Globus pallidus (tissue), 1 donor: ENCODE measurements at places on chromosomes 7 and 10.

- no peak for DNase-seq
Measured at GRCh38 chr10:89069589-89069988, 79.0 kb downstream of the FAS start.

DNA sequence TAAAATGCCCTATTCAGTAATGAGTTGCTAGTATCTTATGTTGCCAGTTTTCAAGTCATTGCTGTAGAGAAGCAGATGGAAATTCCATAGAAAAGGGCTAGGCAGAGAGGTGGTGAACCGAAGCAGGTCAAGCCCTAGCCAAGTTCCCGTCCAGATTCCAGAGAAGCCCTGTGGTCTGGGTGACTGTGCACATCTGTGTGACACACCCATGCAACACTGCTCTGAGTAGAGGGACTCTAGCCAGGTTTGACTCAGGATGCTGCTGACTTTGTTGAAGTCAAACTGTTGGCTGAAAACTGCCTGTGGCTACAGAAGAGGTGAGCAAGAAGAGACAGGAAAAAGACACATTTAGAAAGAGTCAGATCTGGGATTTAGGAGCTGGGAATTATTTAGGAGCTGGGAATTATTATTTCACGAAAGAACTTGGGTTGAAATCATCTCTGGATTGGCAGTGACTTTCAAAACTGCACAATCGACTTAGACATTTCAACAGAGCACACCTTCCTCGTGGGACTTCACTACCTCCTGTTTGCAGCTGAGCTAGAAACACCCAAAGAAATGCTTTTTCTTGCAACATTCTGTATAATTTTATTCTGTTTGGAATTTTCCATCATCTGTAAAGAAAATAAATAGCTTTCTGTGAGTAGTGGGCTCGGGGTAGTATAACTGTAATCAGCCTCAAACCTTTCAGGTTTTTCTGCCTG, 149.1 kb upstream of the PRKCQ start:
- DNase-seq, result no peak

- DNase-seq, result no peak
Measured at GRCh38 chr7:44288811-44289340, 36.5 kb downstream of the CAMK2B start.

DNA sequence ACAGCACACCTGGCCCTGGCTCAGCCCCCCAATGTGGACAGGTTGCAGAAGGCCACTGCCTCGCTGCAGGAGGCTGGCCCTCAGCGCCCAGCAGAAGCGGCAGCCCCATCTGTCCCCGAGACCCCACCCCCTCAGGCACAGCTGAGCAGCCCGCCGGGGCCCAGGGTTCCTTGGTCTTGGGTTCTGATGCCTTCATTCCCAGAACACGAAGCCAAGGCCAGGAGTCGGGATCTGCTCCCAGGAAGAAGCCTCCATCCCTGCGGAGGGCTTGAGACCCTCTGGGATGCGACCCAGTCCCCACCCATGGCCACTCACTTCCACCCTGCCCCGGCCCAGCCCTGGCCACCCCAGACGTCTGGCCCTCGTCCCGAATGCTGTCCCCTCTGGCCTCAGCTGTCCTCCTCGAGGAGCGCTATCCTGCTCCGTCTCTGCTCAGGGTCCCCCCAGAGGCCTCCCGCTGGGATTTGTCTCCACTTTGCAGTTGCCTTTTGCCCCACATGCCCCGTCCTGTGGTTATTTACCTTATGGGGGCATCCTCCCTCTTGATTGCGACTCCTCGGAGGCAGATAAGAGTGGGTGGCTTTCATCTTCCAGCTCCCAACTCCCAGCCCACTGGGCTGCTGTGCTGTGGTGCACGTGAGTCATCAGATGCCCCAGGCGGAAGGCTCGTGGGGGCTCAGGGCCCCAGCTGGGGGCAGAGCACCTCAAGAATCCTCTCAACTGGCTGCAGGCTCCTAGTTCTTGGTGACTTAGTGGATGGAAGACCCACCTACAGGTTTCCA, 97.5 kb downstream of the MKI67 start:
- no peak for DNase-seq

- DNase-seq, result no peak
Measured at GRCh38 chr10:5092848-5093790, 1.1 kb upstream of the AKR1C3 start.

- no peak for DNase-seq
Measured at GRCh38 chr7:141872931-141873330, 31.6 kb upstream of the PRSS37 start.

DNA sequence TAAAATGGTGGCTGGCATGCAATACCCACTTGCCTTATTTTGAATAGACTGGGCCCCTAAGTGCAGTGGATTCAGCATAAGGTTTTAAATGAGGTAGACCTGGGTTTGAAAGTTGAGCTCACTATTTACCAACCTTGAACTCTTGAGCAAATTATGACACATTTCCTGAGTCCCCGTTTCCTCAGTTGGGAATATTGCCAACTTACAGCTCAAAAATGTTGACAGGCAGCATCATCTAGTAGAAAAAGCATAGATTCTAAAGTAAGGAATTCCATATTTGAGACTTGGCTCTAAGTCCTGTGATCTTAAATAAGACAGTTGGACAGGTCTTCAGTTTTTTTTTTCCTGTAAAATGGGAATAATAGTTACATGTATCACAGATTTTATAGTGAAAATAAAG, 305.5 kb downstream of the ACTR3B start:
- no peak for DNase-seq

- DNase-seq, result no peak
Measured at GRCh38 chr7:150979713-150980390, 1.7 kb upstream of the KCNH2 start.

- no peak for DNase-seq
Measured at GRCh38 chr7:2049111-2049781, 183.5 kb downstream of the MAD1L1 start.

DNA sequence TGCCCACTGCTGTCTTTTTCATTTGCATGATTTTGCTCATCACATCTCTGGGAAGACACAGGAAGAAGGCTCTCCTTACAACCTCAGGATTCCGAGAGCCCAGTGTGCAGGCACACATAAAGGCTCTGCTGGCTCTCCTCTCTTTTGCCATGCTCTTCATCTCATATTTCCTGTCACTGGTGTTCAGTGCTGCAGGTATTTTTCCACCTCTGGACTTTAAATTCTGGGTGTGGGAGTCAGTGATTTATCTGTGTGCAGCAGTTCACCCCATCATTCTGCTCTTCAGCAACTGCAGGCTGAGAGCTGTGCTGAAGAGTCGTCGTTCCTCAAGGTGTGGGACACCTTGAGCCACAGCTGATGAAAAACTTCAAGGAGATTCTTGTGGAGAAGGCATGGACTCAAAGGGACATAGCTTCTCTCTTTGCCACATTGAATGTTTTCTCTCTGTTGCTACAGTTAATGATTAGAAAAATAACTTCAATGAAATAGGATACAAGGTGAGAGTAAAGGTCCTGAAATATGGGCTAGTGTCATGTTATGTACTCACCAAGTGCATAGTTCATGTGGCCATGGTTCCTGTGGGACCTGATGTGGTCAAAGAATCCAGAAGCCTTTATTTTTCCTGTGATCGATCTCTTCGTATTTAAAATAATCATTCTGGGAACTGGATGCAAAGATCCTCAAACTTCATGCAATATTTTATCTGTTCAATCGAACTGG, 970 bp downstream of the TAS2R60 start:
- DNase-seq, result no peak

GRCh38 chr10:54469587-54470323, 331.3 kb downstream of the PCDH15 start:
- no peak for DNase-seq

DNA sequence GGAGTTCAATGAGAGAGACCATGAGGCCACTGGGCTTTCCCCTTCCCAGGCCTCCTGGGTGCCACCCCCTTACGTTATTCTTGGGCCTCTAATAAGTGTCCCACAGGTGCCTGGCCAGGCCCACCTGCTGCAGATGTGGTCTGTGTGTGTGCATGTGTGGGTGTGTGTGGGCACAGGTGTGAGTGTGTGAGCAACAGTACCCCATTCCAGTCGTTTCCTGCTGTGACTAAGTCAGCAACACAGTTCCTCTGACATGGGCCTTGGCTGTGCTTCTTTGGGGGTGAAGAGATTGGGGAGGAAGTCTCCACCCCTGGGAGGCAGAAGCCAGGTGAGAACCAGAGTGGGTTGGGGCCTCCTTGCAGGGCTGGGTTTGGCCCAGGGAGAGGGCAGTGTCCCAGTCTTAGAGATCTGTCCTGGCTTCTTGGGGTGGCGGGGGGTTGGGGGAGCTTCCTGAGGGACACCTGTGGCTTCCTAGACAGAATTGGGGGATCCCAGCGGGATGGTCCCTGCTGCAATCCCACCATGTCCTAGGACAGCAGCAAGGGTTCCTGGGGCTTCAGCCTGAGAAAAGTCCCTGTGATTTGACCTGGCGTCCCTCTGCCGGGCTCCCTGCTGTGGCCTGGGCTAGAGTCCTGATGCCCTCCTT, 4.1 kb upstream of the PILRB start:
- DNase-seq, result no peak

- DNase-seq, result no peak
Measured at GRCh38 chr7:93958651-93959050, 37.1 kb downstream of the GNG11 start.

- no peak for DNase-seq
Measured at GRCh38 chr10:119337223-119337622, 129.9 kb downstream of the GRK5 start.

GRCh38 chr10:45444022-45444421, 70.0 kb downstream of the ALOX5 start:
- DNase-seq, result no peak

GRCh38 chr10:112948196-112948595, 1.9 kb upstream of the TCF7L2 start:
- no peak for DNase-seq

- no peak for DNase-seq
Measured at GRCh38 chr10:72924351-72924750, 30.3 kb downstream of the PLA2G12B start.

DNA sequence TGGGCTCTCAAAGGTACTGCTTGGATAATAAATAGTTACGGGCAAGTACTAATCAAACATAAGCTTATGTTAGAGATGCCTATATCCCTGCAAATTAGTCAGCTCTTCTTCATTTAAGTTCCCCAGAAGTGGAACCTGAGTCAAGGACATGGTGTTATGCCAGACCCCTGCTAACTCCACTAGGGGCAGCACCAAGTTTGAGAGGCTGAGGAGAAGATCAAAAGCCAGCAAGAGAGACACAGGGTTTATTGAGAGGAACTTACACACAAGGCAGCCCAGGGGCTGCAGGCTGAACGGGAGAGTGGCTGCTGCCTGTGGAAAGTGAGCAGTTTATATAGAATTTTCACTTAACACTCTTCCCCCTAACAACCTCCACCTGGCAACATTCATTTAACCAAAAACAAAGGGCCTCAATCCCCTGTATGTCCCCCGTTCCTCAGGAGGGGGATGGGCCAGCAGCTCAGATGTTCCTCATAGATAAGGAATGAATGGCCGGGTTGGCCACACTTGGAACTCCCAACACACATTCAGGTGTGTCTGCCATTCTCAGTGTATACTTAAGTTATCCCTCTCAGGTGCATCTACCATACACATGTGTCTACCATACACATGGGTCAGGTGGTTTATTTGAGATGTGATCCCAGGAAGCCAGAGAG, 62.6 kb upstream of the GHITM start:
- DNase-seq, result no peak

DNA sequence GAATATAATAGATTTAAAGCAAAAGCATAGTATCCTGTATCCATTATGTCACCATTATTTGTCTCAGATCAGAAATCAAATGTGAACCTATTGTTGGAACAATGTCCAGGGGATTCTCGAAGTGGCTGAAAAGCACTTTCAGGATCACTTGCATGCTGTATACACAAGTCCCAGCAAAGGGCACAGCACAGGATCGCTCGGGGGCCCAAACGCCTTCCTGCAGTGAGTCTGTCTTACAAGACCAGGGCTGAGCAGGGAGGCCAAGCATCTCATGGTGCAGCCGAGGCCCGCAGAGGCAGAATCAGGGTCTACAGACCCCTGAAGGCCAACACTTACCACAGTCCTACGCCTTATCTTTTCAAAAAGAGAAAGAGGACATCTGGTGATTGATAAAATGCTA, 92.3 kb downstream of the TNS3 start:
- no peak for DNase-seq

DNA sequence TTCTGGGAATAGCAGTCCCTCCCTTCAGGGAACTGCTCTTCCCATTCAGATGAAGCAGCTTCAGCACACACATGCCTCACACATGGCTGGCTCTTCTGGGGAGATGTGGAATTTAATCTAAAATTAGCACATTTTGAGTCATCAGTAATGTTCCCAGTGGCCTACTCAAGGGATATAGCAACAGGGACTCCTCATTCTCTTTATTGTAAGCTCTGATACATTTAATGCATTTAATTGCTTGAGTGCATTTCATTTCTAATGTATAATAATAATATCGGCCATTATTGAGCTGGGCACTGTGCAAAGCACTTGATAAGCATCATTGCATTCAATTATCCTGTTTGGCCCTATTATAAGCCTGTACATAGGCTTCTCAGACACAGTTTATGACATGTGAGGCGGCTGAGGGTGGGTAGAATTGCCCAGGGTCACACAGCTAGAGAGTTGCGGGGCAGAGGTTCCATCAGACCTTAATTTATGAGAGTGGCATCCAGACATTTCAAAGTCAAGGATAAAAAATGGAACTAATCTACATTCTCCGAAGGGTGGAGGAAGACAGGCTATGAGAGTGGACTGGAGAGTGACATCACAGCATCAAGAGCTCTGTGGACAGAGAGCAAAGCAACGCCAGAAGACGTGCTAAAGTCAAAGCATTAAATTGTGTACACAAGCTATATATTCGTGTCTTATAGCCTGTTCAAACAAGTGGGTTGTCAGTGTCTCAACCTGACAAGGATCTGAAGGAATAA, 76.8 kb downstream of the LANCL2 start:
- DNase-seq, result no peak

- DNase-seq, result no peak
Measured at GRCh38 chr10:13924040-13924725, 337.4 kb downstream of the PRPF18 start.

DNA sequence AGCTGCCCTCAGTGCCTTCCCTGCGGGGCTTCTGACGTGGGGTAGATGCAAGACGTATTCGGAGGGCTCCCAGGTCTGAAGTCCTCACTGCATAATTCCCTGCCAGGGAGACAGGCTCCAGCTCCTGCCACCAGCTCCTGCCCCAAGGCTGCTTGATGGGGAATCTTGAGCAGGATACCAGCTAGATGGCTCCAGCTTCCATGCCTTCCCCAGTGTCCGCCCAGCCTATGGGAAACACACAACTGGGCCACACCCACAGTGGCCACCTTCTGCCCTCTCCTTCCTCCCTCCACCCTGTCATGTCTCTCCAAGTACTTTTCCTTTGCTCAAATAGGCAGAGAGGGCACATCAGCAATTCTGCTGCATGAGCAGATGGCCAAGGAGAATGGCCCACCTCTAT, 95.8 kb downstream of the PARP12 start:
- DNase-seq, result no peak

DNA sequence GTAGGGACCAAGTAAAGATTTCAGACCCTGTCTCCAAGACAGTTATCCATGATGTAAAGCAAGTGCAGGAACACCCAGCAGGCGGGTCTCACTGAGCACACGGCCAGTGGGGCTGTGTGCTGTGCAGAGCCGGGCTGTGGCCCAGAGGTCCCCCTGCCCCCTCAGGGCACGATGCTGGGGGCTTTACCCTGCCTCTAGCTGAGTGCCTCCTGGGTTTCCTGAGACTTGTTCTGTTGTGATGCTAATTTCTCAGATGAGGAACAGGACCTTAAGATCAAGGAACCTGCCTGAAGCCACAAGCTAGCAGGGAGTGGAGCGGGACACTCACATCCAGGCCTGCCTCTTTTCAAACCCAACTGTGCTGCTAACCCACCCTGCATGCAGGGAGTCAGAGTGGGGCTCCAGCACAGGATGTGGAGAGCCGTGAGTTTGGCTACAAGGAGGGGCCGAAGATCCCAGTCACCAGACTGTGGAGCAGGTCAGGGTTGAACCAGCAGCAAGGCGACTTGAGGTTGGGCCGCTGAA, 76.1 kb upstream of the LYZL2 start:
- no peak for DNase-seq
